ENCODE measurements at places on chromosomes 1 and 21.
A peak's percentile ranks its signal among the peaks of the same experiment; 100 is the strongest.

DNA sequence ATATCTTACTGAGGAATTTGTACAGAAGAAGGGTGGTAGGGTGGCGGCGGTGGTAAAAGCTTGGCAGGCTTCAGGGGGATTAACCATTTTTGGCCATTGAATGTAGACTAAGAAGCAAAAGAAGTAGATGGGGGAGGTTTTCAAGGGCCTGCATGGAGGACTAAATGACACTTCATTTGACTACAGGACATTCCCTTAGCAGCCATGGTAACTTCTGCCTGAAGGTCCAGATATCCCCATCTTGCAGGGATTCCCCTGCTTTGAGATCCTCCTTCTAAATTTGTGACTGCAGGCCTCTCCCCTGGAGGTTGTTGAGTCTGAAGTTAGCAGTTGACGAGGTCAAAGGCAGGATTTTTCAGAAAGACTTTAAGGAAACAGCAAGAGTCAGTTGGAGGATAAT lies 4.8 kb downstream of the VASH2 start:
- no peak for DNase-seq

- no peak for DNase-seq
These were observed 1.5 kb downstream of the FCRL4 start for GRCh38 chr1:157596384-157596783.

DNA sequence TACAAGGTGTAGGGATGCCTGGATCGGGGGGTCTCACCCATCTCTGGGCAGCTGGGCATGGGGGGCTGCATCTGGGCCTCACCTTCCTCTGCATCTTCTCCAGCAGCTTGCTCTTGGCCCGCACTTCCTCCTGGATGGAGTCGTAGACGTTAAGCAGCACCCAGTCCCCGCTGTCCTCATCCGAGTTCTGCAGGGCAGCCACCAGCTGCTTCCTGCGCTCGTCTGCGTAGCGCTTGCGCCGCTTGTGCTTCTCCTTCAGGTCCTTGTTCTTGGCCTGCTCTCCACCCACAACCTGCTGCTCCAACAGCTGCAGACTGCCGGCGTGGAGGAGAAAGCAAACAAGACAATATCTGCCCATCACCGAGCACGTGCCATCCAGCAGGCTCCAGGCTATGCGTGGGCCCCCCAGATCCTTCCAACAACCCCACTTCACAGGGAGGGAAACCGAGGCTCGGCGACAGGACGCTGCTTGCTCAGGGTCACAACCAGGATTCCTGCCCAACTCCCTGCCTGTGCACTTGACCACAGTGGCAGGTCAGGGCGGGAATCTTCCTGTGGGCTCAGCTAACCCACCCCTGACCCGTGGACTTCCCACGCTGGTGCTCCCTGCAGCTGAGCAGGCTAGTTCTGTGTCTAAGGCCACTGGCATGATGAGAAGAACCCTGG lies 21.5 kb upstream of the DDOST start:
- no peak for DNase-seq

- DNase-seq, result no peak
These were observed 21.5 kb downstream of the NCAM2 start for GRCh38 chr21:21019681-21020080.

GRCh38 chr1:222987674-222988076 lies 155.4 kb downstream of the TLR5 start:
- no peak for DNase-seq

- peak; percentile 85 for DNase-seq
These were observed 5.2 kb upstream of the FOXD3 start for GRCh38 chr1:63316984-63317816.

- peak; percentile 86 for DNase-seq
These were observed 20.0 kb upstream of the EPHA2 start for GRCh38 chr1:16175610-16176553.

DNA sequence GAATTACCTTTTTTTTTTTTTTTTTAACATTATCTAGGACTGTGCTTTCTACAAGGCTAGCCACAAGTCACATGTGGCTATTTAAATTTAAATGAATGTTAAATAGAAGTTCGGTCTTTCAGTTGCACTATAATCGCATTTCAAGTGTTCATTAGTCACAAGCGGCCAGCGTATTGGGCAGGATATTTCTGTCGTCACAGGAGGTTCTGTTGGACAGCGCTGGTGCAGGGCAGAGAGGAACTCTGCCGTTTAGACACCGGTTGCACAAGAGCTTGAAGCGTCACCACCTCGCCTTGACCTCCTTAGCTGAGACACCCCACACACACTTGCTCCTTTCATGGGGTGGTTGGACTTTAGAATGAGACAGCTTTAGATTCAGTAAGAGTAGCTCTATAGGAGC lies 64.1 kb downstream of the BACE2 start:
- DNase-seq, result no peak

GRCh38 chr1:3065797-3066196 lies 3.2 kb upstream of the PRDM16 start:
- peak; percentile 12 for DNase-seq

GRCh38 chr1:9110669-9111356 lies 18.1 kb downstream of the GPR157 start:
- peak; percentile 92 for DNase-seq

DNA sequence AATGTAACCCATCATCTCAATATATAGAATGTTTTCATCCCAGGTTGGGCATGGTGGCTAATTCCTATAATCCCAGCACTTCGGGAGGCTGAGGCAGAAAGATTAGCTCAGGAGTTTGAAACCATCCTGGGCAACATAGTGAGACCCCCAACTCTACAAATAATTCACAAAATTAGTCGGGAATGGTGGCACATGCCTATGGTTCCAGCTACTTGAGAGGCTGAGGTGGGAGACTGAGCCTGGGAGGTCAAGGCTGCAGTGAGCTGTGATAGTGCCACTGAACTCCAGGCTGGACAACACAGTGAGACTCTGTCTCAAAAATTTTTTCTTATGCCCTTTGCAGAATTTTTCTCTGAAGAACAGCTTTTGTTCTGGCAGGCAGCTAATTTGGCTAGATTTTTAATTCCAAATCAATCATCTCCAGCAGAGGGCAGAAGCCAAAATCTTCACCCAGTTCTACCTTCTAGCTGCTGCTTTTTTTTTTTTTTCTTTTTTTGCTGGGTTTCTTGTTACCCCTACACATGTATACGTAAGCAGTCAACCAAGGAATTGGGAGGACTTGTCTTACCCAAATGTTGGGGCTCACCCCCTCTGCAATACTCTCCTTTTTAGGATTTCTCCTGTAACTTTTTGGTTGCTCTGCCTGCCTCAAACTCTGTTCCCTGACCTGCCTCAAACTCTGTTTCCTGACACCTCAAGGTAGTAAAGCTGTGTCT lies 2.7 kb upstream of the RAD54L start:
- DNase-seq, result no peak

DNA sequence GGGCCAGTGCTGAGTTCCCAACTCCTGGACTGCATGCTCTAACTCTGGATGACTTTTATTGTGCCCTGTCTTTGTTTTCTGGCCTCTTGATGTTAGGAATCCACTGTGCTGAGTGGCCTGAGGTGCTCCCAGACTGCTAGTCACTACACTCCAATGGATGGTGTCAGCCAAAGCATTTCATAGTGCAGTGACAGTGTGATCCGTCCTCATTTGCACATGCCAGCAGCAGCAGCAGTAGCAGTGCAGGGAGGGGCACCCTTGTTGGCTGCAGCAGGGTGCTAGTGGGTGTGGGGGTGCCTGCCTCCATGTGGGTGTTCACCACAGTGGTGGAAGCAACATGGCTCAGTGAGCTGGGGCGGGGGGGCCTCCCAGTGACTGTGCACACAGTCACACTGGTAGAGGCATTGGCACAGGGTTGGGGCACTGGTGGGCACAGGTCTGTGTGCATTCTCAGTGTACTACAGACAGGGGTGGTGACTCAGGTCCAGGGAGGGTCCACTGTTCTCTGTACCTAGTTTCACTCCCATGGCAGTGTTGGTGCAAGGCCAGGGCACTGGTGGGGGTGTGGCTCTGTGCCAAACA lies 214.0 kb downstream of the ZC3H11B start:
- no peak for DNase-seq

GRCh38 chr1:194821091-194821490 lies 1634.7 kb upstream of the B3GALT2 start:
- no peak for DNase-seq

DNA sequence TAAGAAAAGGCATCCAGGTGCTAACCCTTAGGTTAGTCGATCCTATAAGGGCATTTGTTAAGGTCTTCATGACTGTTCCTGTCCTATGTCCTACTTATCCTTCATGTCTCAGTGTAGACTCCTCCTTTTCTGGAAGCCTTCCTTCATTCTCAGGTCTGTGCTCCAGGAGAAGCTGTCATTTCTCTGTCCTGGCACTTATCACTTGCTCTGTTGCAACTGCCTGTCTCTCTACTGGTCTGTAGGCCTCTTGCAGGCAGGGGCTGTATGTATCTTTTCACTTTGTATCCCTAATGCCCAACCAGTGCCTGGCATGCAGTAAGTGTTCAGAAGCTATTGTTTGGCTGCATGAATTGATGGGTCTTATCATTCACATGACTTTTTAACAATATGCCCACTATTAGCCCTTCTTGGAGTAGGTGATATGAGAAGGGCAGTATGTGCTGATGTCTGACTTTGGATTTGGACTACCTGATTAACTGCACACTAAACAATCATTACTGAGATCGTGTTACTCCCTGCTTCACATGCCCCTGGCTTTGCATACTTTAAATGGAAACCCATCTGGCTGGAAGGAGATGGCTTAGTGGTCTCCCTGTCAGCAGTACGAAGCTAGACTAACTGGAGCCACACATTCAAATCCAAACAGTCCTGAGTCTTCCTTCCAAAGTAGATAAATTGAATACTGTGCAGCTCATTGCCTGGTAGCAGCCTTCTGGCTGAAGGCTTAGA lies 88.8 kb downstream of the RGL1 start:
- DNase-seq, result no peak

GRCh38 chr1:151059109-151060006 lies at the start of gene CDC42SE1:
TSS of gene CDC42SE1 (minus strand) at chr1:151059622. CDS start at chr1:151055730, 3,892 bp downstream.
- DNase-seq, result peak; percentile 89

- DNase-seq, result no peak
These were observed 103.8 kb upstream of the CASZ1 start for GRCh38 chr1:10900251-10900651.

GRCh38 chr1:58000821-58001220 lies 545.7 kb downstream of the OMA1 start:
- DNase-seq, result no peak

DNA sequence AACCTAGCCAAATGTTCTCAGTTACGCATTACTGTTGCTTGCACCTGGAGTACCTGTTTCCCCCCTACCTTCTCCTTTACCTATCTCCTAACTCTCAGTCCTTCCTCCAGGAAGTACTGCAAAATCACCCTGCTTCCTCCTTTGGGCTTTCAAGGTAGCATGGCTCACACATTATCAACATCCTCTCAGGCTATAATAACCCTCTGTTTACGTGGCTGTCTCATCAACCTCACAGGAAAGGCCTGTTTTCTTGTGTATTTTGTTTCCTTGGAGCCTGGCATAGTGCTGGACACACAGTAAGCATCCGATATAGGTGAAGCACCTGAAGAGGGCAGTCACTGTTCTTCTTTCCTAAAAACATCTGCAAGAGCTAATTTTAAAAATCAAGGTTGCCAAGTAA lies 32.7 kb upstream of the ANGPTL7 start:
- no peak for DNase-seq

- DNase-seq, result no peak
These were observed 1.4 kb downstream of the CDA start for GRCh38 chr1:20590306-20590777.

DNA sequence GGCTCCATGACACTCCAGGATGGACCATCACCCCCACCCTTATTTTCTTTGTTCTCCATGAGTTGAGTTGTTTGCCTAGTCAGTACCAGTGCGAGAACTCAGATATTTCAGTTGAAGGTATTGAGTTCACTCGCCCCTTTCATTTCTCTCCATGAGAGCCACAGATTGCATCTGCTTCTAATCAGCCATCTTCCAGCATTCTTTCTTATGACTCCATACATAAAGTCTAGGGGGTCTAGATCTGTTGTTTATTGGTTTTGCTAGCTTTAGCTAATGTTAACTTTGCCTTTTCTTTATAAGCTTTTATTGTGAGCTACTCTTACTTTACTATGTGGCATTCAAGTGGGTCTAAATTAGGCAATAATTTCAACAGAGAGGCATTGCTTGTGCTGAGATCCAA lies 71.6 kb upstream of the PDC start:
- no peak for DNase-seq

DNA sequence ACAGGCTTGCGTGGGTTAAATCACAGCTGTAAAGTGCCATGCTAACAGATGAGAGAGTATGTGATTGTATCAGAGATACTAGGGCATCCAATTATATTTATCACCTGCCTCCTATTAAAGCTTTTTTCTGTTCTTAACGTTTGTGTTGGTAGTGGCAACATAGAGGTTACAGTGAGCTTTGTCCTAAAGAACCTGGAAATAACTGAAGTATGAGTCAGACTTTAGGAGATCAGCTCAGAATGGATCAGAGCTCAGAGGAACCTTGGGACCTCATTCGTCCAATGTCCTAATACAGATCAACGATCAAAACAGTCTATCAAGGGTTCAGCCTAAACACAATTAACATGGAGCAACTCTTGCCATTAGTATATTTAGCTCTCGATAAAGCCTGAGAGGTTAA lies 81.0 kb downstream of the RGS7 start:
- DNase-seq, result no peak

GRCh38 chr1:169899519-169900217 lies 6.0 kb upstream of the SCYL3 start:
- no peak for DNase-seq

DNA sequence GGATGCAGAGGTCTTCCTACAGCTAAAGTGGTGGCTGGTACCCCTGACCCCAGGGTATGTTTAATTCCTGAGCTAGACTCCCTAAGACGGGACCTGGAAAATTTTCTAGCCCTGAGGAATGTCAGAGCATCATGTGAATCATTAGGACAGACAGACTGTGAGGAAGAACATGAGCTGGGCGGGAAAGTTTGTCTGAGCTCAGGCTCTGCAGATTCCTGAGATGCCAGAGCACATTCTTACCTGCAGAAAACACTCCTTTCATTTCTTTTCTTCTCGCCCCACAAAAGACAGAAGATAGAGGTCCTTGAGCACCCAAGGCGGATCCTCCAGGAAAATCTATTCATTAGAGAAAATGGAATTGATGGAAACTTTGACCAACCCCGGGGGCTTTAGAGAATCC lies 6.5 kb downstream of the CAPN2 start:
- no peak for DNase-seq

Measured in left colon (tissue), 2 donors.